Progenitor cell of endocrine pancreas (in vitro differentiated cells): ENCODE measurements at places on chromosomes 6 and 20. TPM values are rescaled to one million over a fixed set of nuclear protein-coding genes. Genes with fewer than 3 reads are reported as not detected.

The FAM110A gene
- total RNA-seq: 17.4 and 17.9 TPM in 2 replicates

GRCh38 chr20:8246153-8246552 is 114.1 kb downstream of the PLCB1 start:
- DNase-seq: no peak
- H3K4me3 ChIP-seq: no peak overlapping the region
- H3K36me3 ChIP-seq: peaks cover 1% of the 10 kb centered on the region
- peaks cover 3% of the 10 kb centered on the region for H3K27me3 ChIP-seq
- H3K4me1 ChIP-seq: peaks cover 39% of the 10 kb centered on the region

DNA sequence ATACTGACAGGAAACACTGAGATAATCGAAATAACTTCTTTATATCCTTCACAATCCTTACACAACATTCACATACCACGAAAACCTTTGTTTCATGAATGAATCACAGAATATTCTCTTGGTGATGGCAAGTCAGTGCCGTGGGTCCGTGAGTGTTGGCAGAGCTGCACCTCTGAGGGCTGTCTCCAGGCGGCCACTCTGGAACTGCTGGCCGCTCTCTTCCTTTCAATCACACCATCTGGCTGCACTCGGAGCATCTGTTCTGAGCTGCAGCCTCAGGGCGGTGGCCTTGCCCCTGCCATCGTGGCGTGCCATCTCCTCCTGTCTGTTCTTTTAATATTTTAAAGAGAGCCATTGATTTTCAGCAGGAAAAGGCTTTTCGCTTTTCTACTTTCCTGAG is 129.4 kb upstream of the AFDN start:
- no peak for DNase-seq
- H3K36me3 ChIP-seq: no peaks in the 10 kb centered on the region
- no peaks in the 10 kb centered on the region for H3K27me3 ChIP-seq
- H3K27ac ChIP-seq: peak overlapping the region; percentile 30

DNA sequence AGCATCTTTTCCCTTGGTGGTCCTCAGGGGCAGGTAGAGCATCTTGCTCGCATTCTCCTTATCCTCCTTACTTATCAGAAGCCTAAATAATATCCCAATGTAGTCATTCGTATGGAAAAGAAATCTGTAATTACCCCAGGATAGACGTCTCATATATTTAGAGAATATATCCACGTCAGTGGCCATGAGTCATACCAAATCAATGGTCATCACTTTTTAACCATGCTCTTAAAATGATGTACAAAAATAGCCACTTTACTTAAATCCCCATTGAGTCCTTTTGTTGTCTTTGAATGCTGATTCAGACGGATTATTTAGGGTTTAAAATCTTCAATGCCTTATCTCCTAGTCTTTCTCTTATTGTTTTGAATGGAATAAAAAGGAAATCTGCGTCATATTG is 231.7 kb upstream of the STXBP5 start:
- DNase-seq: no peak
- H3K27me3 ChIP-seq: no peaks in the 10 kb centered on the region
- no peaks in the 10 kb centered on the region for H3K4me1 ChIP-seq
- H3K27ac ChIP-seq: no peak overlapping the region

DNA sequence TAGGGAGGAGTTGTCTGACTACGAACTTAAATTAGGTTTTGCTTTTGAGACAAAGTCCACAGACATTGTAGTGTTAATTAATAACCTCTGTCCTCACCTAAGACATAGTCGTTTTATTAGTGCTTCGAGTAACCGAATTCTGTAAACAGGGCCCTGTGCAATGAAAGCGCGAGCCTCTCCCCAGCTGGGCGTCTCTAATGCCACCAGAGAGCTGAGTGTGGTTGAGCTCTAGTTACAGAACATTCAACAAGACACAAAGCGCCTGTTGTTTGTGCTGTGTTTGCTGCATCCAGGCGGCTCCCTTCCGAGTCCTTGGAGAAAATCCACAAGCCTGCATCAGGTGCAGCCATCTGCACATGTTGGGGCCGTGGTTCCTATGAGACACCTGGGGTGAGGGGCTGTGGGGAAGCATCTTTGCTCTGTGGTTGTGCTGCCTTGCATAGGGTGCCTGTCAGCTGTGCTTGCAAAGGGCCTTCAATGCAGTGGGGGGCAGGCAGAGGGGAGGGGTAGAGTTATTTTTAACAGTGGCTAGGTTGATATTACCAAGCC is 63.9 kb downstream of the CD164 start:
- no peak for DNase-seq
- H3K4me3 ChIP-seq: no peak overlapping the region
- no peaks in the 10 kb centered on the region for H3K27me3 ChIP-seq

GRCh38 chr6:33779290-33779689 is 9.6 kb downstream of the LEMD2 start:
- H3K27ac ChIP-seq: no peak overlapping the region
- H3K4me3 ChIP-seq: no peak overlapping the region
- no peak for DNase-seq
- H3K27me3 ChIP-seq: no peaks in the 10 kb centered on the region
- H3K36me3 ChIP-seq: peaks cover 34% of the 10 kb centered on the region

DNA sequence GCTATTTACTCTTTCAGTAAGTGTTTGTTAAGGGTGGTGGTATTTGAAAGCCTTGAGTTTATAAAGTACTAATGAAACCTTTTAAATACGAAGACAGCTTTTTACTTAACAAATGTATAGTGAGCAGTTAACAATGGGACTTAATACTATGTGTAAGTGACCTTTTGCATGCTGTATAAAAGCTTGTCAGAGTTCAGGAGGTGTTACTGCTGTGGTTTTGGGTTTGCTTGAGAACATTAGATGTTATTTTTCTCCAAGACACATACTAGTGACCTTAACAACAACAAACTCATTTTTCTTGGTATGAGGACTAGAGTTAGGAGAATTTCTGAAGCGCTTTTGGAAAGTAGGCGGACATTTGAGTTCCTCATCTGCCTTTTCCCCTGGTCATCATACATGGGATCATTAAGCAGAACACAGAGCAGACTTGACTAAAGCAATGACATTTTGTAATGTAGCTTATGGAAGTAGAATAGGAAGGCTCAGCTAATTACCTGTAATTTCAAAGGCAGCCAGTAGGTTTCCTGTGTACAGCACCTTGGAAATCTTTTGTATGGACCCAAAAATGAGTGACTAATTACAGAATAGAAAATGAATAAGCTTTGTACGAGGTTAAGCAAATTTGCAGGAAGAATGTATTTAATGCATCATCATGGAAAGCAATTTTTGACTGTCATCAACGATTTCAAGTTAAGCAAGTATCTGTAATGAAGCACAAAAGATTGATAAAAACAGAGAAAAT is 14.1 kb downstream of the CDYL start:
- H3K4me1 ChIP-seq: peaks cover 21% of the 10 kb centered on the region
- no peaks in the 10 kb centered on the region for H3K27me3 ChIP-seq
- peaks cover 5% of the 10 kb centered on the region for H3K36me3 ChIP-seq
- no peak for DNase-seq

DNA sequence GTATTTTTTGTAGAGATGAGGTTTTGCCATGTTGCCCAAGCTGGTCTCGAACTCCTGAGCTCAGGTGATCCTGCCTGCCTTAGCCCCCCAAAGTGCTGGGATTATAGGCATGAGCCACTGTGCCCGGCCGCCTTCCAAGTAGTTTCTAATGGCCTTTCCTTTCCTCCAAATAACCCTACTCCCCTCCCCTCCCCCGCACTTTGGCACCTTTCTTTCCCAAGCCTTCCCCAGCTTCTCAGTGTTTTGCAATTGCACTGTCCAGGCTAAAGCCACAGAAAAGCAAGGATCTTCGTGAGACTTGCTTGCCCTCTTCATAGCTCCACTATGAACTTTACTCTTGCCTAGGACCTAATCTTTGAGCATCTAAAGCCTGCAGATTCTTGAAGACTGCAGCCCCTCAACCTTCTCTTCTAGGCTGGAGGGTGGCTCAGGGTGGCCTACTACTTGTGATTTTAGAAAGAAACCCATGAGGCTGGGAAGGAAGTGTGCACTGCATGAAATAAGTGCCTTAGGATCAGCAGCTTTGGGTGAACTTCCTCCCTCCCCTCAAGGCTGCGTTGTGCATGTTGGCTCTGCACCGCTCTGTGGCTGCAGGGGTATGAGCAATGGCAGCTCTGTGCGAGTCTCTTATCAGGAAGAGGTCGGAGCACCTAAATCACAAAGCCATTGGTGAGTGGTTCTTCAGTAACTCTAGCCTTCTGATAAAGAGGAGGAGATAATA is 152.4 kb upstream of the SNX9 start:
- H3K36me3 ChIP-seq: no peaks in the 10 kb centered on the region
- no peak overlapping the region for H3K4me3 ChIP-seq
- no peak overlapping the region for H3K27ac ChIP-seq
- DNase-seq: no peak
- peaks cover 5% of the 10 kb centered on the region for H3K4me1 ChIP-seq

The MANEA gene
- 10.8 and 12.4 TPM in 2 replicates for total RNA-seq

- DNase-seq: no peak
- H3K4me1 ChIP-seq: no peaks in the 10 kb centered on the region
- no peaks in the 10 kb centered on the region for H3K27me3 ChIP-seq
- H3K4me3 ChIP-seq: no peak overlapping the region
- H3K36me3 ChIP-seq: no peaks in the 10 kb centered on the region
Observed at GRCh38 chr20:48052475-48052835, 267.2 kb upstream of the SULF2 start.

- H3K27me3 ChIP-seq: peaks cover 20% of the 10 kb centered on the region
- no peak overlapping the region for H3K4me3 ChIP-seq
- no peak overlapping the region for H3K27ac ChIP-seq
- H3K36me3 ChIP-seq: no peaks in the 10 kb centered on the region
- no peak for DNase-seq
Observed at GRCh38 chr20:43949741-43950618, 35.3 kb downstream of the TOX2 start.

The KIF6 gene
- total RNA-seq: 2.5 and 2.9 TPM in 2 replicates

DNA sequence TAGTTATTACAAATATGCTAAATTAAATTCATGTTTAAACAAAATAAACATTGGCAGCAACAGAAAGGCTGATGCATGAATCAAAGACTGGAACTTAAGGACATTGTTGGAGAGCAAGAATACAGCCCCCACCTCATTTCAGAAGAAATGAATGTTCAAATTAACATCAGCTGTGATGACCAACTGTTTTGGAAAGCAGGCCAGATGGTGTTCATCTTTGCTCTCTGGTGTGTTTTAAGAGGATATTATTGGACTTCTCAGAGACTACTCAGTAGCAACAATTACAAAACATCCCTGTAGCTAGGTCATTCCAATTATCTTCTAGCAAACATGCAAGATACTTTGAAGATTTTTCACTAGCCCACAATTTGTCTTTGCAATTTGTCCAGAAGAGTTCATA is 118.6 kb upstream of the DOK5 start:
- no peaks in the 10 kb centered on the region for H3K36me3 ChIP-seq
- DNase-seq: no peak
- no peaks in the 10 kb centered on the region for H3K4me1 ChIP-seq
- no peak overlapping the region for H3K4me3 ChIP-seq
- H3K27me3 ChIP-seq: no peaks in the 10 kb centered on the region
- H3K27ac ChIP-seq: no peak overlapping the region

DNA sequence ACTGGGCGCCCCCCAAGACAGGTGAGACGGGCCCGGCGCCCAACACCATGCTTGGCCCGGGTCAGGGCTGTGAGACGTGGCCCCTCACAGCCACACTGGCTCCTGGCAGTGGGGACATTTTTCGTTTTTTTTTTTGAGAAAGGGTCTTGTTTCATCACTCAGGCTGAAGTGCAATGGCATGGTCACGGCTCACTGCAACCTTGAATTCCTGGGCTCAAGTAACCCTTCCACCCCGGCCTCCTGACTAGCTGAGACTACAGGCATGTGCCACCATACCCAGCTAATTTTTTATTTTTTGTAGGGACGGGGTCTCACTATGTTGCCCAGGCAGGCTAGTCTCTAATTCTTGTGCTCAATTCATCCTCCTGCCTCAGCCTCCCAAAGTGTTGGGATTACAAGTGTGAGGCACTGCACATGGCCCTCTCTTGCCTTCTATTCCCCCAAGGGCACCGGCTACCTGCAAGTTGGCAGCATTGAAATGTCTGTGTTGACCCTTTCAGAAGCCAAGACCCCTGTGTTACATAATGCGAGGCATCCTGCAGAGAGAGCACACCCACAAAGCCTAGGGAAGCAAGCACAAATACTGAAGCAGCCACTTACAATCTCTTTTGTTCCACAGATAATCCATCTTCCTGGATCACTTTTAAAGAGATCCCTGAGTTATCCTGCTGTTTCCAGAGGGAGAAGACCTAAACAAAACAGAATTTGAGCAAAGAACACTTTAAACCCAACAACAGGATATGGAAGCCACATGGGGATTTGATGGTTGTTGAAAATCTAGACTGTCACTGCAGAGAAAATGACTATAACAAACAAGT is 57.5 kb upstream of the SLC4A11 start:
- no peaks in the 10 kb centered on the region for H3K27me3 ChIP-seq
- DNase-seq: no peak
- peaks cover 30% of the 10 kb centered on the region for H3K36me3 ChIP-seq
- no peaks in the 10 kb centered on the region for H3K4me1 ChIP-seq

DNA sequence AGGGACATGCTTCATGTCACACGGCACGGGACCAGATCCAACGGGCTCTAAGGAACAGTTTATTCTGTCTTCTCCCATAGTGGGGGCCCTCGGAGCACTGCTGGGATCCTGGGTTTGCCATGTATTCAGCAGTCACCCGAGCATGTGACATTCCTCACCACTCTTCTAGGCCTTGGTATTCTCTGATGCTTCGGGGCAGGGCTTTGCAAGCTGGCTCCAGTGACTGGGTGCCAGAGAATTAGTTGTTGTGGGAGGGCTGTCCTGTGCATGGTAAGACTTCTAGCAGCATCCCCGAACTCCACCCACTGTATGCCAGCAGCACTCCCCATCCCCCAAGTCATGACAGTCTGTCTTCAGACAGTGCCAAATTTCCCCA is 5.4 kb downstream of the CCN5 start:
- no peaks in the 10 kb centered on the region for H3K36me3 ChIP-seq
- H3K4me1 ChIP-seq: no peaks in the 10 kb centered on the region
- DNase-seq: no peak
- H3K4me3 ChIP-seq: no peak overlapping the region

The GSTA3 gene
- not detected in 2 replicates for total RNA-seq

GRCh38 chr20:32448306-32449056 is 90.3 kb downstream of the ASXL1 start:
- no peaks in the 10 kb centered on the region for H3K27me3 ChIP-seq
- no peak overlapping the region for H3K4me3 ChIP-seq
- H3K36me3 ChIP-seq: peaks cover 26% of the 10 kb centered on the region
- H3K4me1 ChIP-seq: peaks cover 11% of the 10 kb centered on the region
- no peak for DNase-seq

DNA sequence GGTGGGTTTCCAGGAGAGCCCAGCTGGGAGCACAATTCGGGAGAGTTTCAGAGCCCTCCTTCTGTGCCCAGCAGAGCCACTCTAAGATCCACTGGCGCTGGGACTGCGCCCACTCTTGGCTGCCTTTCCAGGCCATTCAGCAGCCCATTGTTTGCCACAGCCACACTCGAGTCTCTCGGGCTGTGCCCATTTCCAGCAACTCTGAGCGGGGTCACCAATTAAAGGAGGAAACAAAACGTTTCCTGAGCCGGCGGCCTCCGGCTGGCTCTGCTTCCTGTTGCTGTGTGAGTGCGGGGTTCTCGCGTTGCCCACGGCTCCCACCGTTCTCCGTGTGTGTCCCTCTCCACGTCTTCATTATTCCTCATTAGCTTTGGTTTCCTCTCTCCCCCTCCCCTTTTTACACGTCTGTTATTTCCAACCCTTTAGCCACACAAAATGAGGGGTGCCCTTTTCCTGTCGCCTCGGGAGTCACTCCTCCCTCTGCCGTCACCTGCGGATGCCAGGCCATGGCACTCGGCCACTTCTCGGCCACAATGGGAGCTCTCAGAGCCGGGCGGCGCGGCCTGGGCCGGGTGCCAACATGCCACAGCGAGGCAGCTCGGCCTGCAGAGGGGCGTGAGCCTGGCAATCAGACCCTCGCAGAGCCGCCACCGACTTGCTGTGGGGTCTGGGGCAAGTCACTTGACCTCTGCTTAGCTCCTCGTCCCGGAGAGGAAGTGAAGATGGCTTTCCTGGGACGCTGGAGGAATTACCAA is 94.3 kb upstream of the NKX2-2 start:
- no peak overlapping the region for H3K27ac ChIP-seq
- DNase-seq: no peak
- H3K4me1 ChIP-seq: no peaks in the 10 kb centered on the region
- no peaks in the 10 kb centered on the region for H3K36me3 ChIP-seq
- H3K4me3 ChIP-seq: no peak overlapping the region
